ENCODE measurements at places on chromosomes 1 and 21.
A peak's percentile ranks its signal among the peaks of the same experiment; 100 is the strongest.

- no peak for DNase-seq
Observed at GRCh38 chr1:20641975-20642374, 8.7 kb downstream of the PINK1 start.

GRCh38 chr1:229285440-229285839, 14.5 kb downstream of the RAB4A start:
- DNase-seq, result no peak

- peak; percentile 74 for DNase-seq
Observed at GRCh38 chr1:184152434-184152898, 100.9 kb downstream of the TSEN15 start.

DNA sequence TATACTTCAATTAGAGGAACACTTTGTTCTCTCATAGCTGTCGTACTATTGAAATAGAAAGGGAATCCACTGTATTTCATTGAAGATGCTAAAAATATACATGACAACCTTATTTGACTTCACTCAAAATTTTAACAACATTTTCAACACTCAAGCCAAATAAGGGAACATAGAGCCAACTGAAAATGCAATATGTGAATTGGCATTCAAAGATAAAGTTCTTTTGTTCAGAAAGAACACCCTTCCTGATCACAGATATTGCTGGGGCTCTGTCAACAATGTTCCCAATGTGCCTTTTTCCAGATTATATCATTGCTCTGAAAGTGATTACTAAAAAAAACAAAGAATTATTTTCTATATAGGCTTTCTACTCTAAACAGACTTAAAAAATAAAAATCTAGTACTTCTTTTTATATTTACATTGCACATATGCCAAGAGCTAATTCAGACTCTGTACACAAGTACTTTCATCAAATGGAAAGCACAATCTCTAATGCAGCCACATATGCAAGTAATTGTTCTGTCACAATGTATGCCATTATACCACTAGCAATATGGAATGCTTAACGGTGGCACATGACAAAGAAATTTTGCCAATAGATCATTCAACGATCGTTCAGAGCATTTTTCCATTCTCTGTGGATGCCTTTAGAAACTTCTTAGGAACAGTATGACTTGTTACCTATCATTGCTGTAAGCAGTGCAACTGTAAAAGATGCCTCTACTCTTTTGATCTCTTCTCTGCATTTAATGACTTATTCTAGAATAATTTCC, 171.0 kb downstream of the EIF4G3 start:
- no peak for DNase-seq

DNA sequence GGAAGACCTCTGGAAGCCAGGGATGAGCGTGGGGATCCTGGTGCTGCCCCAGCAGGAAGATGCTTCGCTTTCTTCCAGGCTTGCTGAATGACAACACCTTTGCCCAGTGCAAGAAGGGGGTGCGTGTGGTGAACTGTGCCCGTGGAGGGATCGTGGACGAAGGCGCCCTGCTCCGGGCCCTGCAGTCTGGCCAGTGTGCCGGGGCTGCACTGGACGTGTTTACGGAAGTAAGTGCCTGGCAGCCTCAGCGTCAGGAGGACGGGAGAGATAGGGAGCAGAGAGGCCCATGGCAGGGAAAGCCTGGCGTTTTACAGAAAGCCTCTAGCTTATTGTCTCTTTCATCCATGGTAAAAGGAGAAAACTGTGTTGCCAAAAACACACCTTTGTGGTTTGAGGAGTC, 23.5 kb downstream of the PHGDH start:
- DNase-seq, result no peak

GRCh38 chr1:230248889-230249270, 177.3 kb downstream of the PGBD5 start:
- no peak for DNase-seq

DNA sequence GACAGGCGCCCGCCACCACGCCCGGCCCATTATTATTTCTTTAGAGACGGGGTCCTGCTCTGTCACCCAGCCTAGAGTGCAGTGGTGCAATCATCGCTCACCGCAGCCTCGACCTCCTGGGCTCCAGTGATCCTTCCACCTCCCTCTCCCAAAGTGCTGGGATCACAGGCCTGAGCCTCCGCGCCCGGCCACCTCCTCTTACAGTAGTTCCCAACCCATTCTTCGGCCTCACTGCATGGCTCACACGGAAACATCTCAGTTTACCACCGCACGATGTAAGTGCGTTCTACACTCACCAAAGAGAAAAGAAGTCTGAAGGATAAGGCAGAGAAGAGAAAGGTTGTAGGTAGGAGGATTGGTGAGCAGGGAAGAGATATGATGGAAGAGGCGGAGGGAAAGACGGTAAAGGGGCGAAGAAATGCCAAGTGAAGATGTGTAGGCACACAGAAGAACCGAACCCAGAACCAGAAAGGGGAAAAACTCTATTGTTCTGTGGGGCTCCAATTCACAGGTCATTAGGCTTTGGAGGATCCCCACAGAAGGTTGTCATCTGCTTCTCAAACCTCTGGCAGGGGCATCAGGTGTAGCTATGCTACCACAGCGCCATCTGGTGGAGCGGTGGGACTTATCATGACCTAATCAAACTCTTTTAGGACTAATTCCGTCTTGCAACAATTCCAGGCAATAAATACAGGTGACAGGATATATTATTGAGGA, 504.2 kb downstream of the SMYD3 start:
- DNase-seq, result peak; percentile 89

- peak; percentile 48 for DNase-seq
Observed at GRCh38 chr21:42937960-42938605, 12.7 kb upstream of the ERVH48-1 start.

GRCh38 chr1:111732718-111733117, 6.5 kb downstream of the INKA2 start:
- no peak for DNase-seq

DNA sequence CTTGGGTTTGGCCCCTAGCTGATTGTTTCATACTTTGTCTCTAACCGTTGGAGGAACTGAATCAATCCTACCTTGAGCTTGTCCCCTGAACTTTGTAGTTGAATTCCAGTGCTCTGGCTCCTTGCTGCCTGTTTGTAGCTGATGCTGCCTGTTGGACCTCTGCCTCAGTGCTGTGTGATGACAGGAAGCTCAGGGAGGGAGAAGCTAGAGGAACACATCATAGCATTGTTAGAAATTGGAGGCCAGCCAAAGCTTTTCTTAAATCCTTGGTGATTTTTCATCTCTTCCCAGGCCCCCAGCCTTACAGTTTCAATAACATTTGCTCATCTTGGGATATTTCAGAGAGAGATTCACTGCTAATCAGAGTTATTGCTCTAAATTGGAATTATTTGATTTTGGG, 34.0 kb downstream of the MACF1 start:
- DNase-seq, result peak; percentile 86

DNA sequence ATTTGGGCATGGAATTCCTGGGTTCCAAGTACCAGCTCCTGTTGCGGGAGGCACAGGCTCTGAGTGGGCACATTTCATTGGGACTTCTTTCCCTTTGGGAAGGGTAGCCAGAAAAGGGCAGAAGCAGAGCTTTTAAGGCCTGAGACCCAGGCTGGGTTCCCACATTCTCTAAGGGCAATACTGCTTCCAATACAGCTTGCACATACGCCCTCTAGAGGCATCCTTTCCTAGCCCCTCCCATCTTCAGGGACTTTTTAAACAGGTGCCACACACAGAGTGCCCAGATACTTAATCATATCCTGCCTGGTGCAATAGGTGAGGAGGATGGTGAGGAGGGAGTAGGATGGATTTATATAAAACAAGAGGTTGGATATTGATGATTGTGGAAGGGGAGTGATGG, 5.7 kb downstream of the GPR88 start:
- DNase-seq, result no peak

DNA sequence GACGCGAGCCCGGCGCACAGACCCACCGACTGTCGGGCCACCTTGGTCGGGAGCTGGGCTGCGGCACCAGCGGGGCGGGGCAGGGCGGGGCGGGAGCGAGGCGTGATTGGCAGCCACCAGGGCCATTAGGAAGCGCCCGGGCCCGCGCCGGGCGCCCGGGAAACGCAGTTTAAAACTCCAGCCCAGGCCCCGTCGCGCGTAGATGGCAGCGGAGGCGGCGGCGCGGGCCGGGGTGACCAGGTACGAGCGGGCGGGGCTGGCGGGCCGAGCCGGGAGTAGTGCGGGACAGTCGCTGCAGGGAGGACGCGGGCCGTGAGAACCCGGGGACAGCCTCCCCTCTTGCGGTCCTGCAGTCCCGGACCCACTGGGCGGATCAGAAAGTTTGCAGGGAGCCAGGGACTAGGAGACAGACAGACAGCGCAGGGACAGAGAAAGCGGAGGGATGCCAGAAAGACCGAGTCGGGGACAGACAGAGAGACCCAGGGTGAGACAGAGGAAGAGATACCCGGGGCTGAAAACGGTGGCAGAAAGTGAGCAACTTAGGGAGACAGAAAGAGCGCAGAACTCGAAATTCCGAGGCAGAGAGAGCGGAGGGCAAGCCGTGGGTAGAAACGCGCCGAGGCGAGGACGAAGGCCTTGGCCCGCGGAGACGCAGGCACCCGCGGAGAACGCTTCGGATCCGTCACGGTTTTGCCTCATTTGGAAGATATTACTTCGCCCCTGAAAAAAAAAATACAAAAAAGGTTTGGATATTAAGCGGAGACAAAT, at the start of gene DMBX1:
TSS of gene DMBX1 (plus strand) at position 199 of the 768 bp plus-strand sequence. CDS start 17,175 bp downstream, outside the sequence.
- no peak for DNase-seq

- peak; percentile 36 for DNase-seq
Observed at GRCh38 chr1:115219927-115220326, 118.1 kb downstream of the NGF start.

DNA sequence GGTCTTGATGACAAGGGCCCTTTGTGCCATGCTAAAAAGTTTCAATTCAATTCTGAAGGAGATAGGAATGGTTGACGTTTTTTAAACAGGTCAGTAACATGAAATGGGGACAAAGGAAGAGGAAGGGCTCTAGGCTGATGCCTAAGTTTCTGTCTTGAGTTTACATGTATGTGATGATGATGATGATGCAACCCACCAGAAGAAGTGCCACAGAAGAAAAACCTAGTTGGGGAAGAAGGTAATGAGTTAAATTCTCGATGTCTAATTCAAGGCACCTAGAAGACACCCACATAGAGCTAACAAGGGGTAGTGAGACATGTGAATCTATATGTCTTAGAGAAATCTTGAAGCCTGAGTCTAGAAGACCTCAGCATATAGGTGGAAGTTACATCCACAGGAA, 44.4 kb upstream of the ATP1A1 start:
- no peak for DNase-seq

DNA sequence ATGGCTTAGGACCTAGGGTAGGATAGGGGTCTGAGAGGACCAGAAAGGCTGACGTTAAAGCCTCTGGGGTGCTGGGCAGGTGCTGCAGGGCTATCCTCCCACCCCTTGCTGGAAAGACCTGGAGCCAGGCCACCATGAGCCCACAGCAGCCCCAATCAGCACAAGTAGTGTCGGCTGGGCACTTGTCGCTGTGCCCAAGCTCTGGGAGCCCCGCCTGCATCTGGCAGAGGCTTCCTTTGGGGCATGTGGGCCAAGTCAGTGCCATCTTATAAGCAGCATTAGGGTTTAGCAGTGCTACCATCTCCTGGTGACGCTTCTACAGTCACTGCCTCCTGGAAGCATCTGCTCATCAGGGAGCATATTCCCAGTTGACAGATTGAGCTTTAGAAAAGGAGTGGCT, 31.3 kb downstream of the MAN1C1 start:
- no peak for DNase-seq

- DNase-seq, result no peak
Observed at GRCh38 chr1:100720101-100720500, 559 bp downstream of the VCAM1 start.

GRCh38 chr1:105874621-105875020, 1181.9 kb upstream of the PRMT6 start:
- no peak for DNase-seq

DNA sequence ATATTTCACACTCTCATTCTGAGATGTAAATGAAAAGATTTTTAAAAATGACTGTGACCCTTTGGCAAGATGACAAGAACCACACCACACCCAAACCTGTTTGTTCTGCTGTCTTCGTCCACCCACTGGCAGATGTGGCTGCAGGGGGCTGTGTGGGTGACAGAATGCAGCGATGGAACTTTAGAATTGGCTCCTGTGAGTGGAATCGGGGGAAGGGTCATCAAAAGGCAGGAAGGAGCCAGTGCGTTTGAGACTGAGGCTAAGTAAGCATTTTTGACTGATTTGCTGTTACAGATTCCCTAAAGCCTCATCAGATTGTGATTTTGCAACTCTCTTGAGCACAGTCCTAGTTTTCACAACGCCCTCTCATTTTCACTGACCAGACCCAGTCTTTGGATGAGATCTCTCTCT, 111.2 kb upstream of the ADGRL2 start:
- DNase-seq, result peak; percentile 83

- peak; percentile 37 for DNase-seq
Observed at GRCh38 chr1:230866171-230867070, 1.9 kb downstream of the C1orf198 start.

DNA sequence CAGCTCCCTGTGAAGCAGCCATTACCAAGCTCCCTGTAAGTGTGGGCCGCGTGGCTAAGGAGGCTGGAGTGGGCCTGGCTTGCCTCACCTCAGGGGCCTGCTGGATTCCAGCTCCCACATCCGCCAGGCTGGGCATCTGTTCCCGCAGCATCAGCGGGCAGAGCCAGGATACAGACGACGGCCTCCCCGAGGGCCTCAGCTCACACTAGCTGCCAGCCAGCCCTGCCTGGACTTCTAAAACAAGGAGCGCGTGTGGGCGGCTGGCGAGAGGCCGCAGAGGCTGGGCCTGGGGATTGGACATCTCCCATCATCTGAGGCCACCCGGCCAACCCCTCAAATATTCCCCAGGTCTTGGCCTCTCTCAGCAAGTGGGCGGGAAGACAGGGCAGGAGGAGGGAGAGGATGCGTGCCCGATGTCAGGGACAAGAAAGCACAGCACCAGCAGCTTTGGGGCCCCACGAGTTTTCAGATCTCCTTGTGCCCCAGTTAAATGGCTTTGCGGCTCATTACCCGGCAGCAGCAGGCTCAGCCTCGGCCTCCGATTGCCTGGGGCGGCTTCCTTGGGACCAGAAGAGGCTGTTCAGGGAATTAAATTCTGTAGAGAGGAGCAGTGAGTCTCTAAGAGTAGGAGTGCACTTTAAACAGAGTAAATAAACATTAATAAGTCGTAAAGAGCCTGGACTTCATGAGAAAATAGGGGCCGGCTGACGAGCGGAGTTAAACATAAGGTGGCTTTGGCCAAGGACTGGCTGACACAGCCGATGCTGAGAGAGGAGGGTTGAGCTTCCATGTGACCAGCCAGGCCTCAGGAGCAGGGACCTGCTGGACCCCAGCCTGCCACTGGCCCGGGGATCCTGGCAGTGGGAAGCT, 208.9 kb upstream of the C1orf174 start:
- no peak for DNase-seq

GRCh38 chr1:244011786-244012185, 39.3 kb upstream of the ZBTB18 start:
- no peak for DNase-seq
